ENCODE measurements at places on chromosomes 6 and 20. TPM values are rescaled to one million over a fixed set of nuclear protein-coding genes. Genes with fewer than 3 reads are reported as not detected.

- no peak overlapping the region for H3K27ac ChIP-seq
- no peaks in the 10 kb centered on the region for H3K36me3 ChIP-seq
- no peak for DNase-seq
- H3K27me3 ChIP-seq, result no peaks in the 10 kb centered on the region
Measured at GRCh38 chr20:51959066-51959542, 156.8 kb upstream of the SALL4 start.

DNA sequence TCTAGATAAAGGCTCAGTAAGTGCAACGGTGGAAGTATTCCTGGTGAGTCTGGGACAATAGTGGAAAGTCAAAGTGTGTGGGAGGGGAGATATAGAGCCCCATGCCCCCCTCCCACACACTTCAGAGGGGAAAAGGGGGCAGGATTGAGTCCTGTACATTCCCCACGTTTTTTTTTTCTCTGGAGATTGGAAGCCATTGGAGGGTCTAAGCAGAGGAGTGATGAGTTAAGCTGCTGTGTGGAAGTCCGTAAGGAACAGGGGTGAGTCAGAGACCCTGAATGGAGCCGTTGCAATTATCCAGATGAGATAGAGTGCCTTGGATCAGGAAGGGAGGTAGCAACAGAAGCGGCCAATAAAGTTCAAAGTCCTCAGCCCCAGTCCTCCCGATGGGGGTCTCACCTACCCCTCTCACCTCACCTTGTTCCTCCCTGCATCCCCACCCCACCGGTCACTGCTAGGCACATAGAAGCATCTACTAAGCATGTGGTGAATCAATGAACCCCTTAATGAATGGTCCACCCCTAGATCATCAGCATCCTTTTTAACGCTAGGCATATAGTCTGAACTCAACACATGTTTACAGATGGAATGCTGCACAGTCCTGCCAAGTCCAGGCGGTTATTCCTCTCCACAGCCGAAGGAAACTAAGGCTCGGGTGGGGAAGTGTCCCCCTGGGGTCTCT lies 662 bp upstream of the SLC9A8 start:
- DNase-seq, result no peak
- H3K36me3 ChIP-seq, result no peaks in the 10 kb centered on the region
- peak overlapping the region; percentile 92 for H3K4me3 ChIP-seq
- H3K27me3 ChIP-seq, result no peaks in the 10 kb centered on the region
- peak overlapping the region; percentile 93 for H3K27ac ChIP-seq

DNA sequence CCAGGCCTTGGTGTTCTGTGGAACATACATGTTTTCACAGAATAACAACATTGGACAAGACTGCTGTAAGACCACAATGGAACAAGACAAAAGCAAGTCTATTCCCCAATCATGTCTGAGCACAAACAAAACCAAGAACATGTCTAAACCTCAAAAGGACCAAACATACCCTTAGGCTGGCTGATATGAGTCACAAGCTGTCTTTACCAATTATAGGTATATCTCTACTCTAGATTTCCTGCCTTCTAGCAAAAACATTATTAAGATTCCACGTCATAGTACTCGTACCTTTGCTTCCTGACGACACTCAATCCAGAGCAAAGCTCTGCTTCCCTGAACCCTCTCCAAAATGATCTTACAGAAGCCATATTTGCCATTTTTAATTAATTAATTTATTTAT lies 15.4 kb upstream of the L3MBTL1 start:
- no peaks in the 10 kb centered on the region for H3K4me1 ChIP-seq
- H3K4me3 ChIP-seq, result no peak overlapping the region
- H3K36me3 ChIP-seq, result no peaks in the 10 kb centered on the region
- H3K27ac ChIP-seq, result no peak overlapping the region

- H3K27ac ChIP-seq, result no peak overlapping the region
- no peak for DNase-seq
- no peaks in the 10 kb centered on the region for H3K4me1 ChIP-seq
Measured at GRCh38 chr6:112787371-112787770, 440.2 kb downstream of the RFPL4B start.

ZBP1 gene
- not detected for total RNA-seq

GRCh38 chr20:64077094-64077493 lies 2.2 kb downstream of the RGS19 start:
- H3K27ac ChIP-seq, result no peak overlapping the region
- no peak for DNase-seq
- H3K4me1 ChIP-seq, result peaks cover 15% of the 10 kb centered on the region
- H3K27me3 ChIP-seq, result peaks cover 3% of the 10 kb centered on the region
- no peaks in the 10 kb centered on the region for H3K36me3 ChIP-seq

MYMX gene
- not detected for total RNA-seq

SYNE1 gene
- total RNA-seq, result 51.5 TPM

DNA sequence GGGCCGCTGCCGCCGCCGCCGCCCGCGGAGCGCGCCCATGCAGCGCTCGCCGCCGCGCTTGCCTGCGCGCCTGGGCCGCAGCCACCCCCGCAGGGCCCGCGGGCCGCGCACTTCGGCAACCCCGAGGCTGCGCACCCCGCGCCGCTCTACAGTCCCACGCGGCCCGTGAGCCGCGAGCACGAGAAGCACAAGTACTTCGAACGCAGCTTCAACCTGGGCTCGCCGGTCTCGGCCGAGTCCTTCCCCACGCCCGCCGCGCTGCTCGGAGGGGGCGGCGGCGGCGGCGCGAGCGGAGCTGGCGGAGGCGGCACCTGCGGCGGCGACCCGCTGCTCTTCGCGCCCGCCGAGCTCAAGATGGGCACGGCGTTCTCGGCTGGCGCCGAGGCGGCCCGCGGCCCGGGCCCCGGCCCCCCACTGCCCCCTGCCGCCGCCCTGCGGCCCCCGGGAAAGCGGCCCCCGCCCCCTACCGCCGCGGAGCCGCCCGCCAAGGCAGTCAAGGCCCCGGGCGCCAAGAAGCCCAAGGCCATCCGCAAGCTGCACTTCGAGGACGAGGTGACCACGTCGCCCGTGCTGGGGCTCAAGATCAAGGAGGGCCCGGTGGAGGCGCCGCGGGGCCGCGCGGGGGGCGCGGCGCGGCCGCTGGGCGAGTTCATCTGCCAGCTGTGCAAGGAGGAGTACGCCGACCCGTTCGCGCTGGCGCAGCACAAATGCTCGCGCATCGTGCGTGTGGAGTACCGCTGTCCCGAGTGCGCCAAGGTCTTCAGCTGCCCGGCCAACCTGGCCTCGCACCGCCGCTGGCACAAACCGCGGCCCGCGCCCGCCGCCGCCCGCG lies 730 bp downstream of the INSM1 start:
- peaks cover 3% of the 10 kb centered on the region for H3K4me1 ChIP-seq
- H3K36me3 ChIP-seq, result no peaks in the 10 kb centered on the region
- H3K4me3 ChIP-seq, result peak overlapping the region; percentile 39
- DNase-seq, result no peak

- H3K27me3 ChIP-seq, result peaks cover 6% of the 10 kb centered on the region
- H3K4me3 ChIP-seq, result no peak overlapping the region
- no peaks in the 10 kb centered on the region for H3K36me3 ChIP-seq
- peaks cover 4% of the 10 kb centered on the region for H3K4me1 ChIP-seq
- H3K27ac ChIP-seq, result no peak overlapping the region
- DNase-seq, result no peak
Measured at GRCh38 chr6:35139924-35140638, 1.1 kb downstream of the TCP11 start.

GOPC gene
- total RNA-seq, result 19.3 TPM

GRCh38 chr6:34934516-34934915 lies 45.5 kb downstream of the ANKS1A start:
- no peaks in the 10 kb centered on the region for H3K36me3 ChIP-seq
- H3K4me3 ChIP-seq, result no peak overlapping the region
- no peak overlapping the region for H3K27ac ChIP-seq
- DNase-seq, result peak; percentile 56
- peaks cover 29% of the 10 kb centered on the region for H3K4me1 ChIP-seq

GRCh38 chr6:151483994-151484393 lies 9.8 kb upstream of the CCDC170 start:
- no peaks in the 10 kb centered on the region for H3K36me3 ChIP-seq
- no peak for DNase-seq
- no peaks in the 10 kb centered on the region for H3K27me3 ChIP-seq
- no peaks in the 10 kb centered on the region for H3K4me1 ChIP-seq
- no peak overlapping the region for H3K4me3 ChIP-seq
- no peak overlapping the region for H3K27ac ChIP-seq

GRCh38 chr20:63032861-63033793 lies 26.4 kb upstream of the BHLHE23 start:
- peaks cover 77% of the 10 kb centered on the region for H3K27me3 ChIP-seq
- no peak overlapping the region for H3K4me3 ChIP-seq
- H3K36me3 ChIP-seq, result no peaks in the 10 kb centered on the region
- DNase-seq, result no peak
- H3K4me1 ChIP-seq, result no peaks in the 10 kb centered on the region
- no peak overlapping the region for H3K27ac ChIP-seq

GRCh38 chr6:25278261-25278913 lies 787 bp upstream of the CARMIL1 start:
- no peak for DNase-seq
- peaks cover 37% of the 10 kb centered on the region for H3K27me3 ChIP-seq
- H3K4me3 ChIP-seq, result peak overlapping the region; percentile 63
- H3K4me1 ChIP-seq, result peaks cover 9% of the 10 kb centered on the region

FNDC11 gene
- total RNA-seq, result not detected

- H3K4me1 ChIP-seq, result peaks cover 13% of the 10 kb centered on the region
- DNase-seq, result no peak
- no peaks in the 10 kb centered on the region for H3K36me3 ChIP-seq
- no peaks in the 10 kb centered on the region for H3K27me3 ChIP-seq
- no peak overlapping the region for H3K27ac ChIP-seq
Measured at GRCh38 chr6:45591306-45591705, 213.6 kb upstream of the SUPT3H start.

WFDC10B gene
- total RNA-seq, result not detected

DNA sequence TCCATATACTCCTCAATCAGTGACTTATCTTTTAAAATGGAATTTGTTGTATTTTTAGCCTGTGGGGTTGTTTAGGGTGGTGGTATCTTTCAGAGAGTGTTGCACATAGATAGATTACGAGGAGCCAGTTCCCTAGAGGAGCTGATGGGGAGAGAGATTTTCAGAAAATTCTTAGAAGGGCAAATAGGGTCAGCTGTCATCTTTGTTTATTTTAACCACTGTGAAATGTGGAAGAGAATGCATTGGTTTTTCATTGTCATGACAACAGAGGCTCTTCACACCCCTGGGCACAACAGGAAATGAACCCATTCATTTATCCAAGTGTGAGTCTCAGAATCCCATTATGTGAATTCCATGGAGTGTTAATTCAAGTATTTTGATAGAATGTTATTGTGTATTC lies 188.4 kb downstream of the JARID2 start:
- no peaks in the 10 kb centered on the region for H3K36me3 ChIP-seq
- H3K4me1 ChIP-seq, result peaks cover 54% of the 10 kb centered on the region
- H3K27me3 ChIP-seq, result no peaks in the 10 kb centered on the region
- no peak overlapping the region for H3K27ac ChIP-seq
